ENCODE measurements at places on chromosomes 7 and 10. TPM values are rescaled to one million over a fixed set of nuclear protein-coding genes. Genes with fewer than 3 reads are reported as not detected.

DNA sequence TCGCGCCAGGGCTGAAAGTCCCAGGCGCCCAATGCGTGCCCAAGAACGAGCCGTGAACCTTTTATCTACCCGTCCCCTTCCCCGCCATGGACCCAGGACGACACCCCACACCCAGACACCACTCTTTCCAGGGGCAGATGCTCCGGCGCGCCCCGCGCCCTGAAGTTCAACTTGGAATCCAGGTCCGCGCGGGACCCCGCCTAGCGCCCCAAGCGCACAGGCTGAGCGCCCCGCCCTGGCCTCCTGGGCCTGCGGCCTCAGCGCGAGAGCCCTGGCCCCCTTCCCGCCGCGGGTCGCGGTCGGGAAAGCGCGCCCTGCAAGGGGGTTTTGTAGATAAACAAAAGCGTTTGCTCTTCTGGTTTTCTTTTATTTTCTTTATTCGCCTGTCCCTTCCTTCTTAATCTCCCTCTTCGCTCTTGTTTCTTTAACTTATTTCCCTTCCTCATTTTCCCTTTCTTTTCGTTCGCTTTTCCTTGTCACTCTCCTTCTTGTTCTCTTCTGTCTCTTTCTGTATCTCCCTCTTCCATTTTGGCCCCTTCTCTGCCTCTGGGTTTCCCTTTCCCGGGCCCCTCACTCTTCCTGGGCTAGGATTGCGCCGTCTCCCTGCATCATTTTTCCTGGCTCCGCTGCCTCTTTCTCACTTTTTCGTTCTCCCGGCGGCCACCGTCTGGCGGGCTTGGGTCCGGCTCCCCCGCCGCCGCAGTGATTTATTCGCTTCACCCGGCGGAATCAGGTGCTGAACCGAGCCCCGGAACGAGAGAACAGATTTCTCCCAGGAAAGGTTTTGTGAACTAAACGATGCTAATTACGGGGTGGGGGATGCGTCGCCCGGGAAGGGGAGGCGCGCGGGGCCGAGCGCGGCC is 15.3 kb upstream of the PAX2 start:
- no peak for DNase-seq

- DNase-seq: no peak
Observed at GRCh38 chr7:139482662-139483466, 609 bp downstream of the KLRG2 start.

DNA sequence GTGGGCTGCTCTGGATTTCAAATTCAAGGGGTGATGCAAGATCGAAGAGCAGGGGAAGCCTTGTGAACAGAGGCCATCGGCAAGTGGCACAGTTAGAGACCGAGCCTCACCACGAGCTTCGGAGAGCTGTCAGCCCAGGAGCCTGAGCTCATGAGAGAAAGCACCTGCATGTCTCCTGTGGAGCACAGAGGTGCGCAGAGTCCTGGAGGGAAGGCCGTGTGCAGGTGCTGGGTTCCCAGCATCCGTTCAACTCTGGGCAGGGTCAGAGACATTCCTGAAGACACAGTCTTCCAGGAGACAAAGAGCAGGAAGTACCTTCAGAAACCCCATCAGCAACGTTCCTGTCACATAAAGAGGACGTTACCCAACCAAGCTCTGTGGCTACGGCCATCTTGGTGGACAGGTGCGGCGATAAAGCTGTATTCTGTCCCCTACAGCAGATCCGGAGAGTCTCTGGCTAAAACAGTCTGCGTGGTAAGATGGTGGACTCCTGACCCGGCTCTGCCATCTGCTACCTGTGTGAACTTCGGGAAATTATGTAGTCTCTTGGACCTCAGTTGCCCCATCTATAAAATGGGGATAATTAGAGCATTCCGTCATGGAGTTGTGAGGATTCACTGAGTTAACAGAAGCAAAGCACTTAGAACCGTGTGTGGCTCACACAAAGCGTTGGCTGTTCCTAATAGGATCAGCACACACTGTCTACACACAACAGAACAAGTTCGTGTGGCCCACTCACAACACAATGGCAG is 40.6 kb downstream of the NOD1 start:
- no peak for DNase-seq

The AFAP1L2 gene
- 0.37 TPM for total RNA-seq

The ADIRF gene
- total RNA-seq: not detected

All from SK-MEL-5 (cell line).